ENCODE measurements at places on chromosomes 2 and 18. TPM values are rescaled to one million over a fixed set of nuclear protein-coding genes. Genes with fewer than 3 reads are reported as not detected.

The CERKL gene
- not detected for total RNA-seq

The ERICH2 gene
- 3.1 TPM for total RNA-seq

The LDLRAD4 gene
- not detected for total RNA-seq

The PPP4R1 gene
- 90.9 TPM for total RNA-seq

The CDH7 gene
- total RNA-seq, result not detected

The CNOT9 gene
- total RNA-seq, result 31.4 TPM

The NDUFB3 gene
- 69.9 TPM for total RNA-seq

The IL1R2 gene
- 1.0 TPM for total RNA-seq

The TMEM178A gene
- total RNA-seq, result 0.26 TPM

The HRH4 gene
- under 0.01 TPM for total RNA-seq

The CD302 gene
- total RNA-seq, result 9.4 TPM

The RAD51AP2 gene
- under 0.01 TPM for total RNA-seq

The ANKRD30BL gene
- total RNA-seq, result not detected

The FAM110C gene
- 0.26 TPM for total RNA-seq

The ABHD3 gene
- 17.0 TPM for total RNA-seq

The LANCL1 gene
- 56.1 TPM for total RNA-seq

The COLEC12 gene
- 60.6 TPM for total RNA-seq

The TRABD2A gene
- total RNA-seq, result 14.4 TPM

The NFE2L2 gene
- 97.1 TPM for total RNA-seq

The LIMS4 gene
- total RNA-seq, result 0.26 TPM

The CD226 gene
- 0.33 TPM for total RNA-seq

The SULT1C2 gene
- 0.26 TPM for total RNA-seq

The RESP18 gene
- not detected for total RNA-seq

The SATB2 gene
- 13.9 TPM for total RNA-seq

The SOX11 gene
- total RNA-seq, result 2.1 TPM

The KIAA1328 gene
- total RNA-seq, result 3.3 TPM

The UGT1A5 gene
- total RNA-seq, result not detected

The REG3G gene
- total RNA-seq, result not detected

Measured in fibroblast of lung (primary cell).